Type B pancreatic cell (in vitro differentiated cells): ENCODE measurements at places on chromosomes 5 and 9.

GRCh38 chr5:160312134-160312959 lies at the start of gene CCNJL:
CCNJL (minus strand) TSS chr5:160312564; CDS start chr5:160311923, 641 bp downstream.
- H3K4me3 ChIP-seq, result peak within 1 kb of the TSS; percentile 97
- H3K27ac ChIP-seq, result peak within 1 kb of the TSS; percentile 75
- peak; percentile 84 for DNase-seq
- H3K27me3 ChIP-seq, result peaks cover 17% of the 10 kb centered on the region

DNA sequence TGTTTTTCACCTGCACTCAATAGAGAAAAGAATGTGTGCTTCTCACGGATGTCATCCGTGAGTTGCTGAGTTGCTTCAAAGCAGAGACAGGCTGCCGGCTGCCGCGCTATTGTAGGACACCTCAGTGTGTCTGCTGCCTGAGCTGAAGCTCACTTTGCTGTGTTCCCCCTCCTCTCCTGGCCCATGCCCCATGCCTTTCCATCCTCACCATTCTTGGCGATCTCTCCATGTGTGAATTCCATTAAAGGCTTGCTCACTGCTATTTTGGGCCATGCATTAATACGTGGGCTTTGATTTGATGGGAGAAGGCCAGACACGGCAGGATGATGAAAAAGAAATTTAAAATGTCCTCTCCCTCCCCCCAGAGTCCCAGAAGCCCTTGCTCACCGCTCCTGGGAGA lies 14.5 kb downstream of the ADAM19 start:
- peaks cover 33% of the 10 kb centered on the region for H3K4me1 ChIP-seq
- no peak overlapping the region for H3K4me3 ChIP-seq
- no peak overlapping the region for H3K27ac ChIP-seq
- DNase-seq, result no peak

DNA sequence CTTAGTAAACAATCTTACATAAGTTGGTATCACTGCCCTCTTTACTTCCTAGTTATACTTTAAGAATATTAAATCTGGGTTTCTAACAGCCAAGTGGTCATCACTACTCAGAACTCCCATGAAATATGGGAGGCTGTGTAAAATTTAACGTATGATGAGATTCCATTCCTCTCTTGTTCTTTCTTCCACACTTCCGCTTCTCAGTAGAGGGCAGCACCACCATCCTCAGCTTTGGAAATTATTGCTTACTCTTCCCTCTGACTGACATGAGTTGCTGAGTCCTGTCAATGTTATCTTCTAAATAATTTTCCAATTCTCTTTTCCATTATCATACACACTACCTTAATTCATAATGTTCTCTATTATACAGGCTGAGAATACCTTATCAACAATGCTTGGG lies 194.0 kb downstream of the RFX3 start:
- H3K27ac ChIP-seq, result no peak overlapping the region
- no peaks in the 10 kb centered on the region for H3K4me1 ChIP-seq
- H3K36me3 ChIP-seq, result no peaks in the 10 kb centered on the region
- DNase-seq, result no peak

DNA sequence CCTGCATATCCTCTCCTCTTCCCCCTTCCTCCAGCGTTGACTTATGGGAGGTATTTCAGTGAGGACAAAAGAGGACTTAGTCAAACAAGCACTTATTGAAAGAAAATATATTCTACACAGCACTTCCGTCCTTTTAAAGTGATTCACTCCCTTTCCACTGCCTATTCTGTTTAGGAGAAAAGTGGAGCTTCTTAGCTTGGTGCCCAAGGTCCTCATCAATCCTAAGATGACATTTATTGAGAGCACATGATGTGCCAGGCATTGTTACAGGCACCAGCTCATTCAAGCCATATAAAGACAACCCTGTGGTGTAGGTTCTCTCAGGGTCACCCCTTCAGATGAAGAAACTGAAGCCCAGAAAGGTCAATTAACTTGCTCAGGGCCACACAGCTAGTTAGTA lies 95.9 kb downstream of the KCNIP1 start:
- no peak for DNase-seq
- no peak overlapping the region for H3K4me3 ChIP-seq
- H3K36me3 ChIP-seq, result no peaks in the 10 kb centered on the region
- no peak overlapping the region for H3K27ac ChIP-seq
- H3K27me3 ChIP-seq, result peaks cover 66% of the 10 kb centered on the region

DNA sequence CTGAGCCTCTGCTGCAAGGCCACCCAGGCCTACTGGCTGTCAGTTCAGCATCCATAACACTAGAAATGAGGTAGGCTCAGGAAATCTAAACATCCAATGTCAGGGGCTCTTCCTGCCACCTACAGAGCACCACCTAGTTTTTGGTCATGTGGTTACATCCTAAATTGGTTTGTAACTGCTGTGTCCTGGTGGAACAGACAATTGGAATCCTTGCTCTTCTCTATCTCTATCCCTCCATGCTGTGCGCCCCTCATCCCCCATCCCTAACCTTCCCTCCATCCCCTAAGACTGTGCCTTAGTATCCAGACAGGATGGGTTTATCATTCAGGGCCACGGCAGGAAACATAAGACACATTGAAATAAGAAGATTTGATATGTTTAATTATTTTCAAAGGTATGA lies 11.4 kb upstream of the MCTP1 start:
- H3K27ac ChIP-seq, result no peak overlapping the region
- no peaks in the 10 kb centered on the region for H3K36me3 ChIP-seq
- H3K4me3 ChIP-seq, result no peak overlapping the region
- peaks cover 7% of the 10 kb centered on the region for H3K27me3 ChIP-seq
- no peak for DNase-seq
- H3K4me1 ChIP-seq, result no peaks in the 10 kb centered on the region

GRCh38 chr5:64771736-64772135 lies 3.0 kb downstream of the CWC27 start:
- H3K4me1 ChIP-seq, result peaks cover 20% of the 10 kb centered on the region
- H3K36me3 ChIP-seq, result peaks cover 6% of the 10 kb centered on the region
- no peaks in the 10 kb centered on the region for H3K27me3 ChIP-seq
- H3K27ac ChIP-seq, result no peak overlapping the region

DNA sequence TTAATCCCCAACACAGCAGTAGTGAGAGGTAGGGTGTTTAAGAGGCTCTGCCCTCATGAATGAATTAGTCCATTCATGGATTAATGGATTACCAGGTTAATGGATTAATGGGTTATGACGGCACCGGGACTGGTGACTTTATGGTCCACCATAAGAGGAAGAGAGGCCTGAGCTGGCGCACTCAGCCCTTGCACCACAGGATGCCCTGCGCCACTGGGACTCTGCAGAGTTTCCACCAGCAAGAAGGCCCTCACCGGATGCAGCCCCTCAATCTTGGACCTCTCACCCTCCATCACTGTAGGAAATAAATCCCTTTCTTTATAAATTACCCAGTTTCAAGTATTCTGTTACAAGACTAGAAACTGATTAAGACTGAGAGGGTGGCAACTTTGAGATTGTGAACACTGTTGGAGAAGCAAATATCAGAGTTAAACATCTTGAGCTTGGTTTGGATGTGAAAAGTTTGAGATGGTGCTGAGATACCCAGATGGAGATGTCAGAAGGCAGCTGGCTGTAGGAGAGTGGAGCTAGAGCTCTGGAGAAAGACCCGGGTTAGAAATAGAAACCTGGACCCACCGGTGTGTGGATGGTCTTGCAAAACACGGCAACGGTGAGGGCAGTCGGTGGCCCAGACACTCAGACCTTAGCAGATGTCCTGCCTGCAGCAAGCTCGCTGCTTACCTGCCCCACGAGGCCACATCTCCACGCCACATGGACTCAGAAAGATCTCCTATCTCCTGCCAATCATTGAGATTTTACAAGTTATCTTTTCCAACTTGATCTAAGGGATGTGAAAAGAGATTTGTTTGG lies 98.8 kb downstream of the HSD17B3 start:
- DNase-seq, result no peak
- H3K27ac ChIP-seq, result no peak overlapping the region
- no peaks in the 10 kb centered on the region for H3K36me3 ChIP-seq
- peaks cover 18% of the 10 kb centered on the region for H3K4me1 ChIP-seq
- no peak overlapping the region for H3K4me3 ChIP-seq

DNA sequence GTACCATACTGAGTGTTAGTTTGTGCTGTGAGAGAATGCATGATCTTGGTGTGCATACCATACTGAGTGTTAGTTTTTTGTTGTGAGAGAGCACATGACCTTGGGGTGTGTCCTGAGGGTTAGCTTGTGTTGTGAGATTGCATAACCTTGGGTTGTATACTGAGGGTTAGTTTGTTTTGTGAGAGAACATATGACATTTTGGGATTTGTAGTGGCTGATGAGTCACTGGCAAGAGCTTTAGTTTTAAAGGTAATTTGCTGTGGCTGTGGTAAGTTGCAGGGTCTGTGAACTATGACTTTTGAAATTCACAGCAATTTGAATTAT lies 1068.3 kb upstream of the EDIL3 start:
- no peaks in the 10 kb centered on the region for H3K27me3 ChIP-seq
- no peaks in the 10 kb centered on the region for H3K36me3 ChIP-seq
- H3K27ac ChIP-seq, result peak overlapping the region; percentile 22
- H3K4me3 ChIP-seq, result no peak overlapping the region

DNA sequence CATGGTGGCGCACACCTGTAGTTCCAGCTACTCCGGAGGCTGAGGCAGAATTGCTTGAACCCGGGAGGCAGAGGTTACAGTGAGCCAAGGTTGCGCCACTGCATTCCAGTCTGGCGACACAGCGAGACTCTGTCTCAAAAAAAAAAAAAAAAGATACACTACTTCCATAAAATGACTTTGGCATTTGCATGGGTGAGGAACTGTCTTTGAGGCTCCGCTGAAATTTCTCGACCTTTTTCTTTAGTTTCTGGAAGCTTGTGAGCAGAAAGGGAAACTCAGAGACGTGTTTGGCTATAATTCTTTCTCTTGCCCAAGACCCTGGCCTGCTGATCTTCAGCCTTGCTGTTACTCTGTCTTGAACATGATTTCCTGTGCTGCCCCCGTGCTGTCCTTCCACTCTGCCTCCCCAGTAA lies 37.3 kb downstream of the SPIN1 start:
- no peaks in the 10 kb centered on the region for H3K27me3 ChIP-seq
- H3K36me3 ChIP-seq, result peaks cover 38% of the 10 kb centered on the region
- peaks cover 14% of the 10 kb centered on the region for H3K4me1 ChIP-seq
- peak overlapping the region; percentile 30 for H3K27ac ChIP-seq
- no peak for DNase-seq

DNA sequence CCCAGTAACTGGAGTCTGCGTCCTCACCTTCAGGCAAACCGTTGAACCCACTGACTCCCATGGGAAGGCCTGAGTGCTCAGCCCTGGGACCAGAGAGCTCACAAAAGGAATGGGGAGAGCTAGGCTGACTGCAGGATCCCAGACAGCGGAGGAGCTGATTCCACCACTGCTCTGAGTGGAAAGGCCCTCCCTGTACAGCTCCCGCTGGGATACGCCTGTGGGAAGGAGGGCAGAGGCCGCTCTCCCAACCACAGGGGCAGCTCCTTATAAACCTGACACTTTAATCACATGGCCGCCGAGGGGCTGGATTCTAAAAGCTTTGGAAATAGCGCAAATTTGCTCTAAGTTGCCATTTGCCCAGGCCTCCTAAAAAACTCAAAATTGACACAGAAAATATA lies 37.1 kb downstream of the DBH start:
- no peaks in the 10 kb centered on the region for H3K36me3 ChIP-seq
- no peak overlapping the region for H3K4me3 ChIP-seq
- H3K4me1 ChIP-seq, result peaks cover 5% of the 10 kb centered on the region
- no peak overlapping the region for H3K27ac ChIP-seq
- no peak for DNase-seq

DNA sequence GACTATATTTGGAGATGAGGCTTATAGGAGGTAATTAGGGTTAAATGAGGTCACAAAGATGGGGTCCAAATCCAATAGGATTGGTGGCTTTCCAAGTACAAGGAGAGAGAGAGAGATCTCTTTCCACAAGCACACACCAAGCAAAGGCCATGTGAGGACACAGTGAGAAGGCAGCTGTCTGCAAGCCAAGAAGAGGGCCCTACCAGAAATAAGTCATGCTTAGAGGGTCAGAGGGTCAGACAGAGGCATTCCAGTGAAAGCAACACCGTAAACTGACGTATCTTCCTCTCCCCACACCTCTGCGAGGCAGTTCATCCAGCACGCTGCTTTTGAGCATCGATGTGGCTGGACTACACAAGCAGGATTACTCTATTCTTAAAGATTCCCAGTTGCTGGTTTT lies 87.9 kb downstream of the SLC1A3 start:
- no peak overlapping the region for H3K27ac ChIP-seq
- H3K27me3 ChIP-seq, result peaks cover 59% of the 10 kb centered on the region
- no peaks in the 10 kb centered on the region for H3K36me3 ChIP-seq
- H3K4me1 ChIP-seq, result peaks cover 21% of the 10 kb centered on the region
- DNase-seq, result no peak

- H3K27me3 ChIP-seq, result no peaks in the 10 kb centered on the region
- H3K27ac ChIP-seq, result no peak overlapping the region
- no peaks in the 10 kb centered on the region for H3K4me1 ChIP-seq
- DNase-seq, result no peak
- H3K36me3 ChIP-seq, result no peaks in the 10 kb centered on the region
Observed at GRCh38 chr9:87950765-87951488, 23.4 kb downstream of the CDK20 start.

DNA sequence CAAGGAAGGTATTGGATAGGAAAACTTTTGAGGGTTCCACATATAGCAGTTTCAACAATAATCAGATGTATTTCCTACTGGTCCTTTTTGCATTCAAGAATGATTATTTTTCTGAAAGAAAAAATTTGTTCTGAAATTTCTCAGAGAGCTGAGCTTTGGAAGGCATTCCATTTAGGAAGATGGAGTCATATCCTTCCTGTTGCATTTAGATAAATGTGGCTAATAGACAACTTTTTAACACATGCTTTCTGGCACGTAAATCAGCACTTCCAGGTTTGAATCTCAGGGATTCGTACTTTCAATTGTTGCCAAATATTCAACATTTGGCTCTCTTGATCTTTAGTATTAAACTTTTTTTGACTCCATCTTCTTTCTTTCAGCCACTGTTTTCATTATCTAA lies 24.8 kb upstream of the TLR4 start:
- no peaks in the 10 kb centered on the region for H3K4me1 ChIP-seq
- H3K27ac ChIP-seq, result no peak overlapping the region
- H3K36me3 ChIP-seq, result no peaks in the 10 kb centered on the region

DNA sequence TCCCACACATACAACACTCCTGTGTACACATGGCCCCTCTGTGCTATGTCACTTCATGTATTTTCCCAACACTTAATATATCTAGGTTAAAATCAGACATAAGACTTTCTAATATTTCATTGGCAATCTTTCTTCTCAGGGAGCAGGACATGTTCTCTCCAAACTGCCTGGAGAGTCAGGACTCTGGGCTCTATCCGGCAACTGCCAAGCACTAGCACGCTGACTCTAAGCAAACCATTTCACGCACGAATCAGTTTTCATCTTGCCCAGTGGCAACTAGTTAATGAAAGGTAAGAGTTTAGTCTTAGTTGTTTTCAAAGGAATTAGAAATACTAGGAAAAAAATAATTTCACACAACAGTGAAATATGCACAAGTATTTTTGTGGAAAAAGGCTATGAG lies 124.8 kb downstream of the NFIB start:
- no peak overlapping the region for H3K4me3 ChIP-seq
- H3K36me3 ChIP-seq, result peaks cover 12% of the 10 kb centered on the region

GRCh38 chr5:612498-613424 lies 621 bp downstream of the CEP72 start:
- DNase-seq, result peak; percentile 25
- H3K36me3 ChIP-seq, result peaks cover 30% of the 10 kb centered on the region
- H3K27me3 ChIP-seq, result no peaks in the 10 kb centered on the region
- H3K4me3 ChIP-seq, result peak overlapping the region; percentile 92
- peaks cover 22% of the 10 kb centered on the region for H3K4me1 ChIP-seq
- H3K27ac ChIP-seq, result peak overlapping the region; percentile 90
